Foreskin fibroblast (primary cell): ENCODE measurements at places on chromosomes 6 and 20.

DNA sequence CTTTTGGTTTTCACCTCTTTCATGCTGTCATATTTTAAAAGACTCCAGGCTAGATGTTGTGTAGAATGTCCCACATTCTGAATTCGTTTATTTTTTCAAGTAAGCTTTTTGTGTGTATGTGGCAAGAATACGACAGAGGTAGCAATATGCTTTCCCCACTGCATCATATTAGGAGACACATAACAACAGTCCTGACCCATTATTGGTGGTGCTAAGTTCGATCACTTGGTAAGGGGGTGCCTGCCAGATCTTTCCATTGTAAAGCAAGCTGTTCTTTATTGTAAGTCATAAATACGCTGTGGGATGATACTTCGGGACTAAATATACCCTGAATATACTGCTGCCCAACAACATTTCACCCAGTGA lies 588 bp upstream of the NCOA3 start:
- no peak for DNase-seq

DNA sequence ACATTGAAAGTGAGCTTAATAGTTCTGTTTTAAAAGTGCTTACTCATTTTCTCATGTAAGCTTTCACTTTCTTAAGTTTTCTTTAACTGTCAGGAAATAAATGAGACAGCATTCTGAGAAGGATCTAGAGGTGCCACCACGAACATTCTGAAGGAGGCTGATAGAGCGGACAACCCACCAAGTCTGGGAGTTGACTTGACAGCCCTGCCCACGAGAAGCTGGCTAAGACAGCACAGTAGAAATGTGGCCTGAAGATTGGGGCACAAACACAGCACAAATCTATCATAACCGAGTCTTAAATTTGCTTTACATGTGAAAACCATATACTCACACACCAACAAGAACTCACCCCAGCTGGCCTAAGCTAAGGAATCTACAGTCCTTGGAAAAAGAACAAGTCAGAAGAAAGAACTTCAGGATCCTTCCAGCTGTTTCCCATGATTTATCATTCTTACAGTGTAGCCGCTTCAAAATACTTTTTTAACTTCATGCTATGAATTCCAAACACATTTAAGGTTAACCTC lies 144.2 kb upstream of the TNFAIP3 start:
- no peak for DNase-seq

GRCh38 chr20:61989741-61990140 lies 75.9 kb downstream of the TAF4 start:
- no peak for DNase-seq

DNA sequence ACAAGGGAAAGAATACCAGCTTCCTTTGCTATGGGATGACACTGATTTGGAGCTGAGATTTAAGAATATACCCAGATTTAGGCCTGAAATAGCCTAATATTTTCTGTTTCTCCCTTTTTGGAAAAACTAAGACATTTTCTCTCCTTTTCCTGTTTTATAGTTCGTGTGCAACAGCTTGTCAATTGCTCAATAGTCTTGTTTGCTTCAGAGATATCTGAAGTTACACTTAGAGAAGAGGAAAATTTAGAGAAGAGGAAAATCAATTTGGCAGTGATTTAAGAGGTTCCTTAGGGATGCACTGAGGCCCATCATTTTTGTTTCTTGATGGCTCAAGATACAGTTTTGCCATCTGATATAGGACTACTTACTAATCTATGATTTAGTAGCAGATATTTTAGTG lies 398.6 kb downstream of the RFPL4B start:
- DNase-seq = no peak

DNA sequence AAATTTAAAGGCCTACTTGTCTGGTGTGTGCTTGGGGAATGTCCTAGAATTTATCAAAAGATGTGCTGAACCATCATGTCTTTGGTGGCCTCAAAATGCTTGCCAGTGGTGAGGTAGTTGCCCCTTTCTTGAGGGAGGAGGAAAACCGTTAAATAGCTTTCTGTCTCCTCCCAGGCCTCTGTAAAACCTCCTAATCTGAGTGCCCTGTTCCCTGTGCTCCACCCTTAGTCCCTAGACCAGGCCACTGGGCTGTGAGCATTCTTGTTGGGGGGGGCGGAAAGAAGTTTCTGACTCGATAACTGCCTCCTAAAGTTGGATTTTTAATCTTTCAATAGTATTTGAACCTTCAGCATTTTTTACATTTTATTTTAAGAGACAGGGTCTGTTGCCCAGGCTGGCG lies 23.1 kb downstream of the JARID2 start:
- no peak for DNase-seq

DNA sequence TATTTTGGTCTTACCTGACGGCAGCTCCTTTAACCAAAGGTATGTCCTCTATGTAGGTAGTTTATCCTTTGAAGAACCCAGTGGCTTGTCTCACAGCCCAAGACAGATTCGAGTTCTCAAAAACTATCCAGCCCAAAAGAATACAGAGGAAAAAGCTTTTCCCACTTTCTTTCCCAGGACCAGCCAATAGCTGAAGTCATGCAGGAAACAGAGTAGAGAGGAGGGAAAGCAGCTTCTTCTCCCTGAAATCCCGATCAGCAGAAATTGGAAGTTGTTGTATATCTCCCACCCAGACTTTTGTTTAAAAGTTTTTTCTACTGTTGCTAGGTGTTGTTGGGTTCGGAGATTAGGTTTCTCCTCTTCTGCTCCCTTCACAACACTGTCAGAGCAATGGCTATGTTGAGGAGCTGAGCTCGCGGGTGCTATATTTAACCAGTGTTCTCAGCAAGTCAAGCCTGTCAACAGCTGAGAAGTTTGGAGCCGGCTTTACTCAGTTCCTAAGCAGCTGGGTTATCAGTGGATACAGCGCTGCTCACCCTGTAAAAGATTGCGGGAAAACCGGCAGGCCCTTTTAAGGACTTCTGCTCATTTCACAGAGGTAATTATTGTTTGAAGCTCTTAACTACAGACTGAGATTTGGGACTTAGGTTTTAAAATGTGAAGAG lies at the start of gene FILIP1:
Gene FILIP1, minus strand, starts transcription at position 401 of the 665 bp plus-strand sequence. CDS start 78,828 bp downstream, outside the sequence.
- DNase-seq = peak; percentile 45

DNA sequence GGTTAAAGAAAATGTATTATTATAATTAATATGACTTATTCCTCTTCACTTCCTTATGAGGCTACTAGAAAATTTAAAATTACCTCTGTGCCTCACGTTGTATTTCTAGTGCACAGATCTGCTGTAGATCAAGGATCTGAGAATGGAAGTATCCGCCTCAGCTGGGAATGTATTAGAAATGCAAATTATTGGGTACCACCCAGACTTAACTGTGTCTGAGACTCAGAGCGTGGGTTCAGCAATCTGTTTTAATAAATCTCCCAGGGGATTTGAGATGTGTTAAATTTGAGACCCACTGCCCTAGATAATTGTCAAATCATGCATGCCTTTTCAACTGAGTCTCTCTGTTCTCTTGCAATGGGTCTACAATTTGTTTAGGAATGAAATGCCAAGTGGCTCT lies 658.0 kb upstream of the NOX3 start:
- no peak for DNase-seq

DNA sequence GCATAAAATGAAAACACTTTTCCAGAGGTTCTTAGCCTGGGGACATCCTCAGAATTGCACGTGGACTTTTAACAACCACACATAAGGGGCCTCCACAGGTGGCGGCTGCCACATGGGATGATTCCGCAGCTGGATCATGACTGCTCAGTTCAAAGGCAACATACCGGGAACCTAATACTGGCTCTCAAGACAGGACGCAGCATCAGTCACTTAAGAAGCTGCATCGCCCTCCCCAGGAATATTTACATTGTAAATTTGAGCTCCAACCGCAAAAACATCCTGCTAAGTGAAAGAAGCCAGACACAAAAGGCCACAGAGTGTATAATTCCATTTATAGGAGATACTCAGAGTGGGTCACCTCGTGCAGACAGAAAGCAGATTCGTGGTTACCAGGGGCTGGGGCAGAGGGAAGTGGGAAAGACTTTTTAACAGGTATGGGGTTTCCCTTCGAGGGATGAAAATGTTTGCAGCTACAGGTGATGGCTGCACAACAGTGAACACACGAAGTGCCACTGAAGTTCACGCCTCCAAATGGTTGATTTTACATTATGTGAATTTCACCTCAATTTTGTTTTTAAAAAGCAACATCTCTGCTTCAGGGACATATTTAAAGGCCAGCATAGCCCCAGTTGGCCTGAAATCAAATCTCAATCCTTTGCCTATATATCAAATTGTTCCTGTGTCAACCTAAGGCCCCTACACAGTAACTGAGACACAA lies 141.5 kb downstream of the BMP7 start:
- no peak for DNase-seq

GRCh38 chr6:142026471-142026870 lies 106.3 kb upstream of the GJE1 start:
- DNase-seq = no peak

- DNase-seq = no peak
Observed at GRCh38 chr6:17687136-17687535, 19.6 kb downstream of the NUP153 start.

- DNase-seq = no peak
Observed at GRCh38 chr6:3769610-3770009, 18.1 kb upstream of the PXDC1 start.

DNA sequence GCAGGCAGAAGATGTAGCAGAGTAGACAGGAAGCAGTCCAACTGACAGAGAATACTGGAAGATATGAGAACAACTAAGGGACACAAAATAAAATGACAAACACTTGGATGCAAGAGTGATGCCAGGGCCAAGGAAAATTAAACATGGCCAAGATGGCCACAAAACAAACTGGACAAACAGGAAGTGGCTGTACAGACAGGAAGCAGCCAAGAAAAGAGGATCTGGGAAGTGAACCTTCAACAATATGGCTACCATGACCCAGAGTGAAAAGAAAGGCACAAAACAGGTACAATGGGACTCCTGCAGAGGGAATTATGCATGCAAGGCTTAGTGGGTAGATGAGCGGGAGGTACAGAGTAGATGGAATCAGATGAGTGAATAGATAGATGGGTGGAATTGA lies 29.1 kb downstream of the HLA-DPB1 start:
- no peak for DNase-seq

DNA sequence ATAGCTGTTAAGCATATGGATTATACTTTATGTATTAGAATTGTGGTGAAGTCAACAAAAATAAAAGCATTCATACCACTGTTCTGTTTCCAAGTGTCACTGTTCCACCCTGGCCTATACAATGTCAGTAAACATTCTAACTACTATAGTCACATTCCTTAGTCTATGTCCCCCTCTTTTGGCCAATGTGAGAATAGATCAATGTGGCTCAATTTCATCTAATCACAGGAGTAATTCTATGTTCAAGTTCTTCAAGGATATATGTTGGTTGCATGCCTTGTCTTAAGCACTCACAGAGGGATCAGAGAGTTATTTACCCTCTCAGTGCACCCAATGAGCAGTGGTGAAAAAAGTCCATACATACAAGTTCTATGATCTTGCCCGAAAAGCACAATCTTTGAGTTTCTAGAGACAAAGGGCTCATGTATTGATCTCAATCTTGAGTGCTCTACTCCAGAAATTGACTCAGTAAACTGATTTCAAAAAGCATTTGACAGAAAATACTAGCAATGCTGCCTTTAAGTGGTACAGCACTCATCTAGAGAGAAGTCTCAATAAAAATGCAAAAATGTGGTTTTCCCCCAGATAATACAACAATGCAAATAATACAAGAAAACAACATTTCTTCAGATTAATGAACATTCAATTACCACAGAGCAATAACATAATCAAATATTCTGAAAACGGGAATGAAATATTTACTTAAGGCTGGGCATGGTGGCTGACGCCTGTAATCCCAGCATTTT lies 16.5 kb downstream of the SMLR1 start:
- peak; percentile 34 for DNase-seq

DNA sequence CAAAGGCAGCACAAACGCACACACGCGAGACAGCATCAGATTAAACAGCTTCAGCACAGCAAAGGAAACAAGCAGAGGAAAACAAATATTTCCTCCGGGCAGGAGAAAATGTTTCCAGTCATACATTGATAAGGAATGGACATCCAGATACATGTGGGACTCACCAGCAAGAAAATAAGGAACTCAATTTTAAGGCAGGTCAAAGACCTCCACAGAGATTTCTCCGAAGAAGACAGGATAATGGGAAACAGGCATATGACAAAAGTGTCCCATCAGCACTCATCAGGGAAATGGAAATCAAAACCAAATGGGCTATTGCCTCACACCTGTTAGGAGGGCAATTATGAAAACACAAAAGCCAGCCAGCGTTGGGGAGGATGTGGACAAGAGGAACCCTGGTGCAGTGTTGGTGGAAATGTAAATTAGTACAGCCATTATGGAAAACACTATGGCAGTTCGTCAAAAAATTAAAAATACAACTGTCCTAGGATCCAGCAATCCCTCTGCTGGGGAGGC lies 9.7 kb upstream of the SLCO4A1 start:
- DNase-seq = no peak

DNA sequence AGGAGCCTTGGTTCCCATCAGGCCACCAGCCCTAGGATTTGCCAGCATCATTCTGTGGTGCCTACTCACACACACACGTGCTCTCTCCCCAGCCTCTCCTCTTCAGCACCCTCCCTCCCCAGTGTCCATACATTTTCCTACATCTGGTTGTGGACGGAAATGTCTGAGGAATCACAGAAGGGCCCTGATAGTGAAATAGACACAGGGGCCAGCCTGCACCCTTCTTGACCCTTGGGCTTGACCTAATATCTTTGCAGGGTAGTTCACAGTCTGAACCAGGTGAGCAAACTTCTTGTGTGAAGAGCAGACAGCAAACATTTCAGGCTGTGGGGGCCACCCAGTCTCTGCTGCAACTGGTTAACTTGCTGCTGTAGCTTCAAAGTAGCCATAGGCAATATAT lies 108.5 kb upstream of the NXT1 start:
- DNase-seq = no peak

GRCh38 chr6:113377362-113377942 lies 479.7 kb upstream of the MARCKS start:
- DNase-seq = no peak
